Activated CD4-positive, alpha-beta T cell treated with anti-CD3 and anti-CD28 coated beads, Interleukin-2, amount 50 U/mL, for 4 hours (primary cell): ENCODE measurements at places on chromosomes 1 and 21.

DNA sequence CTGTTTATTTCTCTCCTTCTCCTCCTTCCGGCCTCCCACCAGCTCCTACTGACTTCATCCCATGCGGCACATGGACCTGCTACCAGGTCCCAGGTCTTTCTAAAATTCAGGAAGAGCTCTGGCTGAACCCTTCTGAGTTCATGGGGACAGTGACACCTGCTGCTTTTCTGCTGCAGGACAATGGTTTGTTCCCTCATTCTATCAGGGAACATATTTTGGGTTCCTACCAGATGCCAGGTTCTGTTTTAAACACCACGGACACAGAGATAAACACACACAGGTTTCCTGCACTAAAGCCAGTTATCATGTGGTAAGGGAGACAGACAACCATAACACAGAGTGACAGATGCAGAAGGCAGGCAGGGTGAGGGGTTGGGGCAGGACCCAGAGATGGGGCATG, 114.0 kb upstream of the RAB4A start:
- DNase-seq, result no peak

- no peak for DNase-seq
Measured at GRCh38 chr1:157399984-157400382, 152.3 kb downstream of the FCRL5 start.

- DNase-seq, result no peak
Measured at GRCh38 chr1:236128646-236129178, 13.6 kb upstream of the GPR137B start.

GRCh38 chr1:212291505-212292134, 6.4 kb downstream of the PPP2R5A start:
- no peak for DNase-seq

DNA sequence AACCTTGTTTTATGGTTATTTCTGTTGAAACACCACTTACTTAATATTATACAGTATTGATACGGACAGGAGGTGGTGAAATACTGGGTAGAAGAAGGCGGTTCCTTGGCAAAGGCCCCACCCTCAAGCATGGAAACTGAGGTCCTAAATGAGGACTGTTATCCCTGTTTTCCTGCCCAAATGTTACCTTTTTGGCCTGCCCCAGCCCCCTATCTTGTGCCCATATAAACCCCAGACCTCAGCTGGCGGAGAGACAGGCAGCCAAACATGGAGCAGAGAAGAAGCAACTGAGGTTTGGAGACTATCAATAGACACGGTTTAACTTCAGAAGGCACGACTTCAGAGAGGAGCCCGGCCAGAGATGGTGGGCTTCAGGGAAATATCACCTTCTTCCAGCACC, 640.1 kb downstream of the PTPRU start:
- DNase-seq, result no peak

DNA sequence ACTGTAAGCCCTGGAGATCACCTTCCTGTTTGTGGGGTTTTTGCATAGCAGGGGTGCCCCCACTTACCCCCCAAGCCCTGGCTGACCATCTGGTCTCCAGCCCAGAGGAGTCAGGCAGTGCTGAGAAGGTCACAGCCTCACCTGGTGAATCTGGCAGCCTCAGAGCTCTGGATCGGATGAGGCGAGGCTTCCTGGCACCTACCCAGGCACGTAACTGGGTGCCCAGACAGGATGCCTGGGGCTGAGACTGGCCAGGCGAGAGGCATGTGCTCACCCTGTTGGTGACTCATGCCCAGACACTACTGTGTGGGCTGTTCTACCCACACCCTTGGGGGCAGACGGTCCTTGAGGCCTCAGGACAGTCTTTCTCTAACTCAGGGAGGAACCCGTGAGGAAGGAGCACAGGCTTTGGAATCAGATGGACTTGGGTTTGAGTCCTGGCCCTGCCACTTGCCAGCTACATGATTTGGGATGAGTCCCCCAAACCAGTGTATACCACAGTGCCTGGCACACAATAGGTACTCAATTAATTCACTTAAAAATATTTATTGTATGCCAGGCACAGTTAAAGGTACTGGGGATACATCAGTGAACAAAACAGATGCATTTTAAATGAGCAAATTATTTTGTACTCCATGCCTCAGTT, 15.1 kb upstream of the PADI3 start:
- no peak for DNase-seq

DNA sequence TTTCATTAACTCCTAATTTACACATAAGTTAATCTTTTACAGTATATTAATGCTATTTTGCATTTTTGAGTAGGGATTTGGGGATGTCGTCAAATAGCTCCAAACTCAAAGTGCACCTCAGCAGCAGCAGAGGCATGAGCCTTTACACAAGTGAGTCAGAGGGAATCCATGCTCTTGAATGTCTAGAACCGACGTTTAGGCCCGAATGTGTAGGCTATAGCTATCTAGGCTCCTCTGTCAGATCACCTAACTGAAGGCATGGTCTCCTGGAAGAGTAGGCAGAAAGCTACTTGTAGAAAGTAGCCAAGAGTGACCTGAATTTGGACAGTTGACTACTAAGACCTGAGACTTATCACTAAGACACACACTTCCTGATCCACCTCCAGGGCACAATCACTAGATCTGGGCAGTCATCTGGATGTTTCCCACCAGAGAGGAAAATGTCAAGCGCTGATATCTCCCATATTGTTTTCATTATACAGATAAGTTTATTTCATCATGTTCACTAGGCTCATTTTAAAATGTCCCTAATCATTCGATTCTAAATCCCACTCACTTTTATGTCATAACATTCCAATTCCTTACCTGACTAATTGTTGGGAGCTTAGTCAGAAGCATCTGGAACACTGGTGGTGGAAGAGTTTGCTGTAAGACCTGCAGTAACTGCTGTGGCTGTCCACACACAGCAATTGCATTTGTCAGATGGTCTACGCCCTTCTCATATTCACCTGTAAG, 15.3 kb downstream of the TOMM20 start:
- DNase-seq, result no peak

DNA sequence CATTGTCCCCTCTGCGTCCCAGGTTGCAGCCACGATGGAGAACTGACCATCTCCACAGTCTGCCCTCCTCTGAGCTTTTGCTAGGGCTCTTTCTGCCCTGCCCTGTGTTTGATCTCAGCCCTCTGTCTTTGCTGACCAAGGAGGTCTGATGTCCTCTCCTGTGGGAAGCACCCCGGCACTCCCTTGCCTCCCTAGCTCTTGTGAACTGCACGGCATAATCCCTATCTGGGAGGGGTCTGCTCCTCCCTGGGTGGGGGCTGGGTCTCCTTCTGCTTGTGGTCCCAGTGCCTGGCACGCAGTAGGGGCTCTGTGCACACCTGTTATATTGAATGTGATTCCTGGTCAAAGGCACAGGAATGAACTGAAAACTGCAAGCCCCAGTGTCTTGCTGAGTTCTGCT, 2.4 kb downstream of the DRAXIN start:
- DNase-seq, result no peak

GRCh38 chr21:45135122-45135521, 60.7 kb downstream of the ADARB1 start:
- no peak for DNase-seq

DNA sequence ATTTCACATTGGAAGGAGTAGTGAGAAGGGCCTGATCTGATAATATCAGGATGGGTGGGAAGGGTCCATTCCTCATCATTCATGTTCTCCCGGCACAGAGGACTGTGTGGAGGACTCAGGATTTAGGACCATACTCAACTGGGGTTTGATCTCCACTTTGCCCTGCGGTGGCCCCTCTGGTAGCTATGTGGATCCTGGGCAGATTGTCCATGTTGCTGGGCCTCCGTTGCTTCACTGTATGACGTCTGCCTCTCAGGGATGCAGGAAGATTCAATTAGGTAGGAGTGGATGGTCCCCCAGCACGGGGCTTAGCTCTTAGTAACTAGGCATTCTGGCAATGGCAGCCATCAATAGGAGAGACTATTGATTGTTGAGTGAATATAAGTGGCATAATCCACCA, 2.3 kb downstream of the ETS2 start:
- no peak for DNase-seq

DNA sequence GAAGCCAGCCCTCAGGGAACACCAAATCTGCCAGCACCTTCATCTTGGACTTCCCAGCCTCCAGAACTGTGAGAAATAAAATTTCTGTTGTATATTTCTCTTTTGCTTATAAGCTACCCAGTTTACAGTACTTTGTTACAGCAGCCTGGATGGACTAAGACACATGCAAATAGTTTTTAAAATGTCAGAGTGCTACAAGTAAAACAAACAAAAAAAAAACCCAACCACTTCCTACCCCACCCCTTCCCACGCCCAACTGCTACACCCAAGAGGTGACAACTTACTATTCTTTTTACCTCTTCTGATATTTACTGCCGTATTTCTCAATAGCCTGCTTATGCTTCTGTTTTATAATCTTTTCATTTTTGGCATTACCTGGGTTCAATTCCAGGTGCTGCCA, 8.6 kb upstream of the SPSB1 start:
- DNase-seq, result no peak

- no peak for DNase-seq
Measured at GRCh38 chr21:43341378-43342161, 85.4 kb downstream of the SIK1 start.

GRCh38 chr1:86645851-86646250, 58.5 kb upstream of the SH3GLB1 start:
- DNase-seq, result no peak

GRCh38 chr1:15965228-15965767, 10.6 kb downstream of the ZBTB17 start:
- no peak for DNase-seq

GRCh38 chr1:58721247-58721820, 21.5 kb upstream of the MYSM1 start:
- DNase-seq, result no peak

- DNase-seq, result no peak
Measured at GRCh38 chr1:100456880-100457279, 81.1 kb upstream of the GPR88 start.

GRCh38 chr1:155226910-155227260, 18.4 kb downstream of the MTX1 start:
- no peak for DNase-seq

DNA sequence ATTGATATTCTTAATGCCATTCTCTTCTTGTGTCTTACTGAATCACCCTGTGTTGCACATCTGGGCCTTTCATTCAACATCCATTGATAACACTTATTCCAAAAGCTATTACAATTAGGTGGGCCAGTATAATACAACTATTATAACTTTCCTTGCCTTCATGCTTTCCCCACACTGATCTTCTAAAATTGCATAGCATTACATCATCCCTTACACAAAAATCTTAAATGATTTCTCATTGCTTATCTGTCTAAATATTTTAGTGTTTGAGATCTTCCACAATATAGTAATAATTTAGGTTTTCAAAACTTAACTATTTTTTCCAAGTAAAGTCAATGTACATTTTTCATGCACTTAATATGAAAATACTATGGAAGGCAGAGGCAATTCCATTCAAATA, 1634.1 kb downstream of the PLA2G4A start:
- DNase-seq, result no peak

- no peak for DNase-seq
Measured at GRCh38 chr1:5973771-5974170, 18.5 kb downstream of the NPHP4 start.

DNA sequence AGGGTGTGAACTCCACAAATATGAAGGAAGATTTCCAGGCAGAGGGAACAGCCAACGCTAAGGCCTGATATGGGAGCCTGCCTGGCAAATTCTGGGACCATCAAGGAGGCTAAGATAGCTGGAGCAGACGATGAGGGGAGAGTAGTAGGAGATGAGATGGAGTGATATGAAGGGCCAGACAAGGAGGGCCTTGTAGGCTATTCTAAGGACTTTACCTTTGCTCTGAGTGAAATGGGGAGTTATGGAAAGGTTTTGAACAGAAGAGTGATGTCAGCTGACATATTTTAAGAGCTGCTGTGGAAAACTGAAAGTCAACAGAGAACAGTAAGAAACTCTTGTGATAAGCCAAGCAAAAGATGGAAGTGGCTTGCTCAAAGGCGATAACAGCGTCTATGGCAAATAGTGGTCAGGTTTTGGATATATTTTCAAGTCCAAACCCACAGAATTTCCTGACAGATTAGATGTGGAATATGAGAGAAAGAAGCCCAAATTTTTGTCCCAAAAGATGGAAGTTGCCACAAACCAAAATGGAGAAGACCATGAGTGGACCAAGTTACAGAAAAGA, 2.1 kb upstream of the TP53BP2 start:
- DNase-seq, result no peak

- DNase-seq, result no peak
Measured at GRCh38 chr1:16300436-16300835, 51.8 kb downstream of the FBXO42 start.
